ENCODE measurements at places on chromosomes 1 and 21. TPM values are rescaled to one million over a fixed set of nuclear protein-coding genes. Genes with fewer than 3 reads are reported as not detected.

- DNase-seq: no peak
Observed at GRCh38 chr21:41792711-41793110, 25.9 kb upstream of the RIPK4 start.

DNA sequence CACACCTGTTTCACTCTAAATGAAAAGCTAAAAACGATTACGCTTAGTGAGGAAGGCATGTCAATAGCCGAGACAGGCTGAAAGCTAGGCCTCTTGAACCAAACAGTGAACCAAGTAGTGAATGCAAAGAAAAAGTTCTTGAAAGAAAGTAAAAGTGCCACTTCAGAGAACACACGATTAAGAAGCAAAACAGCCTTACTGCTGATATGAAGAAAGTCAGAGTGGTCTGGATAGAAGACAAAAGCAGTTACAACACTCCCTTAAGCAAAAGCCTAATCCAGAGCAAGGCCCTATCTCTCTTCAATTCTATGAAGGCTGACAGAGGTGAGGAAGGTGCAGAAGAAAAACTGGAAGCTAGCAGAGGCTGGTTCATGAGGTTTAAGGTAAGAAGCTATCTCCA, 130.7 kb downstream of the SIPA1L2 start:
- DNase-seq: no peak

DNA sequence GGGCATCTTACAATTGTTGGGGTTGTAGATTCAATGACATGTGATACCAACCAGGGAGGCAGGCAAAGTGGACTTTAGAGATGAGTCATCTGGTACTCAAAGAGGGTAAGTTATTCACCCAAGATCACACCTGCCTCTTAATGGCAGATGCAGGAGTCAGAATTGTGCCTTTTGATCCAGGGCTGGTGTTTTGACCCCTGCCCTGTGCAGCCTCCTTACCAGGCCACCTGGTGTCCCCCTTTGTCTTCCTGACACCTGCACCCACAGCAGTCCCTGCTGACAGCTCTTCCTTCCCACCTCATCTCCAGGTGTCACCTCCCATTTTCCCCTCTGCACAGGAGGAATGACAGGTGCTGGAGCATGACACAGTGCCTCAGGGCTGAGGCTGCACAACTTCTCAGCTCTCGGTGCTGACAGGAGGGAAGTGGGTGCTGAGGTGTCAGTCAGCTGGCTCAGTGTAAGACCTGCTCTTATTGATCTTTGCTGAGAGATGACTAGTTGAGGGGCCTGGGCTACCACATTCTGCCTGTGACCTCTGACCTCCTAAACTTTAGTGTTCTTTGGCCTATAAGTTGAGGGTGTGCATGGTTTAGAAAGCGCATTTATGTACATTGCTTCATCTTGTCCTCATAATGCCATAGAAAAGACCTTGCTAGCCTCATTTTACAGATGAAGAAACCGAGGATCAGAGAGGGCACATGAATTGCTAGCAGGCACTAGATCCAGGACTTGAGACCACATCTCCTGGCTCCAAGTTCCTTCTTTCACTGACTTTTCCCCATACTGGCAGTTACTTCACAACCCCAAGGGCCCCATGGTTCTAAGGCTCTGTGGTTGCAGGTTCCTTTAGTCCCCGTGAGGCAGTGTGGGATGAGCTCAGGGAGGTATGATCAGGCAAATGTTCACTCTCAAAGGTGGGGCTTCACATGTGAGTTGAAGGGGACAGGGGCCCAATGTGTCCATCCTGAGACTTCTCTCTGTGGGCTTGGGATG, 31.3 kb downstream of the CACNA1E start:
- DNase-seq: no peak

- no peak for DNase-seq
Observed at GRCh38 chr21:27466140-27466539, 499.3 kb upstream of the ADAMTS5 start.

The OR10J1 gene
- polyA plus RNA-seq: not detected

The DNASE2B gene
- polyA plus RNA-seq: not detected

The CELA3B gene
- polyA plus RNA-seq: not detected

The SWT1 gene
- 0.80 TPM for polyA plus RNA-seq

The OPTC gene
- polyA plus RNA-seq: not detected

The TEDDM1 gene
- polyA plus RNA-seq: not detected

The ADGRB2 gene
- 11.9 TPM for polyA plus RNA-seq

The C1orf115 gene
- 0.07 TPM for polyA plus RNA-seq
